Fibroblast of the aortic adventitia (primary cell): ENCODE measurements at places on chromosomes 5 and 9. TPM values are rescaled to one million over a fixed set of nuclear protein-coding genes. Genes with fewer than 3 reads are reported as not detected.
A peak's percentile ranks its signal among the peaks of the same experiment; 100 is the strongest.

CRHBP gene
- 6.4 TPM in 1 of 2 replicates, not detected in the other for total RNA-seq

EIF4E1B gene
- total RNA-seq: not detected in 2 replicates

SLC22A4 gene
- total RNA-seq: 3.4 and 5.7 TPM in 2 replicates

UGCG gene
- 51.6 and 70.9 TPM in 2 replicates for total RNA-seq

DNA sequence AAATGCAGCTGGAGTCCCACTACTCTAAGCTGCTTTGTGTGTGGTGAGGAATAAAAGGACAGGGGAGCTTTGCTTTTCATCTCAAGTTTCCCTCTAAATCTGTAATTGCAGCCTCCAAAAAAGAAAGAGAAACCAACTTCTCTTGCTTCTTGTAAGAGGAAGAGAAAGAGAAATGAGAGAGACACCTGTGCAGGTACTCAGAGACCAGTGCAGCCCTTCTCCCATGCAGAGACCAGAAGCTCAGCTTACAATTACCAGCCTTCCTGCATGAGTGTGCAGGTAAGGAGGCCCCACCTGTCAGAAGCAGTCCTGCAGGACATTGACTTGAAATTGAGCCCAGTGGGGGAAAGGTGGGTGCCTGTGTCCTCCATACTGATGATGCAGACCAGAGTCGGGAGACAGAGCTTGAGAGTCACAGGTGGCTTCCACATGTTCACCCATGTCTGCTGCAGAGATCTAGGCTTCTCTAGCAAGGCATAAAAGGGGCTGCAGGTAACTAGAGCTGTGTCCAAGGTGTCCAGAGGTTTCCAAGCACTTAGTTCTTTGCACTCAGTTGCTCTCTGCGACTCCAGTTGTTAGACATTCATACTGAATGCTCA, 15.3 kb upstream of the MED10 start:
- no peak for DNase-seq

DNA sequence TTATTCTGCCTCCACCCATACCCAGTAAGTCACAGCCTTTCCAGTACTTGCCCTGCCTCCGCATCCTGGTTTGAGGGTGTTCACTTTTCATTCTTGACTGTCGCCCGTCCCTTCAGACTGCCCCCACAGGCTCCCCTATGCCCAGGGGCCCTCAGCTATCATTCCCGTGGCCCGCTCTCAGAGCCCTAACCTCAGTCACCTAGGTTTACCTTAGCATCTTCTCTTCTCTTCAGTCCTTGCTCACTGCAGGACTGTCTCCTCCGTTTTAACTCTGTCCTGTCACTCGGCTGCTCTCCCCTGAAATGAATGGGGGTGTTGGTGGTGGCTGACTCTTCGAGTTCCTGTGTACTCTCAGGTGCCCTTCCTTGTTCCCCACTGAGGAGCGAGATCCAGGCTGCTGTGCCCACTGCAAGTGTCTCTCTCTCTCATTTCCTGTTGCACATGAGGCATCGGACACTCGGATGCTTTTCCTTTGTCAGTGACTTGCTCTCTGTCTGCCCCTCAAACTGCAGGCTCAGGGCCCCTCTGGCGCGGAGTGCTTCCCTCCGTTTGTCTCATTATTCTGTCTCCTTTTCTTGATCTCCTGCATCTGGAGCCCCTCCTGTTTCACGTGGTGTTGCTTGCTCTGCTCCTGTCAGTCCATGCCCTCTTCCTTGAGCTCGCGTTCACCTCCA, 89.8 kb downstream of the CACNA1B start:
- no peak for DNase-seq

DNA sequence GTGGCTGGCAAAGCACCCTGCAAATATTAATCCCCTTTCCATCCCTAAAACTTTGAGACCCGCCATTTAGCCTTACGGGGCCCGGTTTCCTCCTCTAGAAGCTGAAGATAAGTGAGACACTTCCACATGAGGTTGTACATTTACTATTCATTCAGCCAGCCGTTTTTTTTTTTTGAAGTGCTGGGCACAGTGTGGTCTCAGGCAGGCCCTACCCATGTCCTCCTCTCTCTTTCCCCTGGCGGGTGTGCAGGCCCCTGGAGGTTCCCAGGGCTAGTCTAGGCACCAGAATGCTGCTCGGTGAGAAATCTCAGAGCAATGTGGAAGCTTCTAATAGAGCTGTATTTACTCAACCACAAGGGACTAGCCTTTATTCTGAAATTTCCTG, 107.4 kb upstream of the LARP1 start:
- no peak for DNase-seq

- peak; percentile 76 for DNase-seq
These were observed 69.3 kb downstream of the DAPK1 start for GRCh38 chr9:87567001-87567400.

DNA sequence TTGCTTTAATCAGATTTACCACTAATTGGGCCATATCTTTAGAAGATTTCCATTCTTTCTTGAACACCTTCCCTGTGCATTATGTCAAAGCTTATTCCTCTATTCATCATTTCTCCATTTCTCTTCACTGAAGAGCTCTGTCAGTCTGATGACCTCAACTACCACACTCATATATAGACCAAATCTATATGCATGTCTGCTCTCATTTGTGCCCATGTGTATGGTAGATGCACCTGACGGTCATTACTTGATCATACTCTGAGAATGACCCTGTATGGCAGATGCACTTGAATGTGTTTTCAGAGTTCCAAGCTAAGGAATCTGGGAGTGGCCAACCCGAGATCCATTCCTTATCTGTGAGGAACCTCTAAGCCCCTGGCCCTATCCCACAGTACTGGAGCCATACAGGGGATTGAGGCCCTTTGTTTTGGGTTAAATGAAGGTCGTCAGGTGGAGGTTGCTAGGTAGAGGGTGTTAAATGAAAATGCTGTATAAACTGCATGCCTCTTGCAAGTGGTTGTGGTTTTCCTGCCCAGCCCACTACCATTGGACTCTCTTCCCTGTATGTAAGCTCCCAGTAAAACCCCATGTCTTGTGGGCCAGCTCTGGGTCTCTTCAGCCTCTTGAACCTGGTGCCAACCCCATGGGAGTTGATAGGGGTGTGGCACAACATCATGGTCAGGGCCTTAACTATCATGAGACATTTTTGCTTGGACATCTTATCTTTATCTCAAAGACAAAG, 229.5 kb downstream of the KIAA0825 start:
- no peak for DNase-seq

DNA sequence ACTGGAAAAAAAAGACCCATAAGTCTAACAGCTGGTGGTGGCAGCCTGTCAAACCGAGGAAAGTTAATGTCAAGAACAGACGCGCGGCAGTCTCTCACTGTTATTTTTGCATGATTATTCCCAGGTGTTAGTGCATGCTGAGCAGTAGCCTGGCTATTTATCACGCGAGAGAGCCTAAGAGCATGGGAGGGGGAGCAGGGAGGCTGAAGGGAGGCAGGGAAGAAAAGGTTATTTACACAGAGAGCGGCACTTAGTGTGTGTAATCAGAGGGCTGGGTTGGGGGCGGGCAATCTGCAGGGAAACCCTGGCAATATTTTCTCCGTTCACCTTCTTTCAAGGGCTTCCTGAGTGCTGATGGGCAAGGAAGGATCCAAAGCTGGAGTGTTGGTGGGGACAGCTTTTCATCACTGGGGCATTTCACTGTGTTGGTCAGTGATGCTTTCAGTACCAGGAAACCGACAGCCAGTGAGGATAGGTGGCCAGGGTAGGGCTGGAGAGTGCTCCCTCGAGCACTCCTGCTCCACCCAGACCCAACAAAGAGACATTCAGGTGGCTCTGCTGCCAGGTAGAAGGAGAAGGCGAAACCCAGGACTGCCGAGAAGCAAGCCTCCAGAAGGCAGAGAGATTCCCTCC, 39.6 kb downstream of the ZNF608 start:
- peak; percentile 58 for DNase-seq

- no peak for DNase-seq
These were observed 161.5 kb upstream of the DMAC1 start for GRCh38 chr9:7961076-7961475.

GRCh38 chr9:107883496-107884124, 394.0 kb upstream of the KLF4 start:
- DNase-seq: no peak

- DNase-seq: peak; percentile 74
These were observed 163.9 kb downstream of the CEMIP2 start for GRCh38 chr9:71604197-71605063.
